Activated CD4-positive, alpha-beta T cell treated with anti-CD3 and anti-CD28 coated beads, Interleukin-2, amount 50 U/mL, for 1 hour (primary cell): ENCODE measurements at places on chromosomes 12 and 14.

- no peak for DNase-seq
Observed at GRCh38 chr14:20372796-20373195, 29.4 kb downstream of the PARP2 start.

- DNase-seq = no peak
Observed at GRCh38 chr14:34059037-34059924, 108.4 kb upstream of the EGLN3 start.

- no peak for DNase-seq
Observed at GRCh38 chr14:93716746-93717667, 71.3 kb downstream of the PRIMA1 start.

DNA sequence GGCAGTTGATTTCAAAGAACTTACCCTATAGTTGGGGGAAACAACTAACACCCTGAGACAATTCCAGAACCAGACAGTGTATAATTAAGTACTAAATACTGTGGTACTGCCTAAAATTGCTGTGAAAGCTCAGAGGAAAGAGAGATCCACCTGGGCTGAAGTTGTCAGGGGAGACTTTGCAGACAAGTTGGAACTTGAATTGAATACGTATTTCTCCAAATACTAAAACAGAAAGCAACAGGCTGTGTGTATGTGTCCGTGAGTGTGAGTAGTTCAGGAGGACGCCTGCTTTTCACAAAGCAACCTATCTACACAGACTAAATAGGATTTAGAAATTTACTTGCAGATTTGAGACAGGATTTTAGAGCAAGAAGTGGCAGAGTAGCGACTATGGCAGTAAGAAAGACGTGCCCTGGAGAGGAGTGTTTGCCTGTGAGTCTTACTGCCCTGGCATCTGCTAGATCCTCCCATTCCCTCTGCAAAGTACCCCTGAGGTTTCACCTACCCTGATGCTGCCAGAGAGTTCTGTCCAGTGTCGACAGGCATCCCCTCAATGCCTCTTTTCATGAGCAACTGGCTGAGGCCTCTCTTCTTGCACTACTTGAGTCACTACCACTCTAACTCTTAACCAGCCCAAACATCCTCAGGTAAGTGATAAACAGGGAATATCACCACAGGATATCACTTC, 37.4 kb upstream of the BMP4 start:
- no peak for DNase-seq

DNA sequence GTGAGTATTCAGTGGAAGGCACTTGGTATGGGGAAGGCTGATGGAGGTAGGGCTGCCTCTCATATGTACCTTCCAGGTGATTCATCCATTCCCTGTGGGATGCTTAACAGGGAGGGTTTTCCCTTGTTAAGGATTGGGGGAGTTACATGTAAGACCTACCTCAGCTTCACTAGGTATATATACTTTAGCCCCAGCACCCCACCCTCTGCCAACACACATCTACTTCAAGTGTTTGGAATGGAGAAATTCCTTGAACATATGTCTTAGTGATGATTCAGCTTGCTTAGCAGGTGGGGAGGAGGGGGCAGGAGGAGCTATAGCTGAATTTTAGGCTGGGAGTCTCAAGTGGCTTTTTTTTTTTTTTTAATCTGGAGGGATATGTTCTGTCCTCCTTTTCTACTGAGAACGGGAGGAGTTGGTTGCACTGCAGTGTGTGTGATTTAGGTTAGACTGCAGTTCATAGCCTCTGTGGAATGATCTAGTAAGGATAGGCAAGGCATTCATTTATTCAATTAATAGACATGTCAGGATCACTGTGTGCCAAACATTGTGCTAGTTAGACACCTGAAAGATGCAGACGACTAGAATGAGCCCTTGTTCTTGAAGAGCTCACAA, 1.7 kb downstream of the PIP4K2C start:
- DNase-seq = no peak

DNA sequence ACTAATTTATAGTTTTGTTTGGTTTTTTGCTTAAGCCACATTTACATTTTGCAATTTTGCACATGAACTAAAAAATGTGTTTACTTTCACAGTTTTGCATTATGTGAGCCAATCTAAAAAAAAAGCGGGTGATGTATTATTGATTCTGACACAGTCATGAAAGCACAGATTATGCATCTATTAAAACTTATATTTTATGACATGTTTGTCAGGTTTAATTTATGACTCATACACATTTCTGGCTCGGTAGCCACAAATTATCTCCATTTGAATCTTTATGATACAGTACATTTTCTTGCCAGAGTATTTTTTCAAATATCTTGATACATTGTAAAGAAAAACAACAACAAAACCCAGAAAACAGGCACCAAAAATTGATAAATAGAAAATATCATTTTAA, 280.4 kb upstream of the GRIP1 start:
- DNase-seq = no peak

DNA sequence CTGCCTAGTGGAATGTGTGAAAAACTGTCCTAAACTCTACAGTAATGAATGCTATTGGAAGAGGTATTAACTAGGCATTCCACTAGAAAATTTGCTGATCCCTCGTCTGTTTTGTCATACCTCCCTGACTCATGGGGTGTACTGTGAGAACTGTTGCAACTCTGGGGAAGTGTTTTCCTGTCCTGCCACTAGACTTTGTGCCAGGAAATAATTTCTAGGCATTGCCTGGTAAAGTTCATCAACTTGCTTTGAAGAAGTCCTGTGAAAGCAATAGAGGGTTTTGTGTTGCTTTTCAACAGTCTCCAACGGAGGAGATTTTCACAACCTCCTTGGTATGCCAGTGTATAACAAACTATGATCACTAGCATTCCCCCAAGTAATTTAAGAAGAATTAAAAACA, 139.9 kb downstream of the AKAP6 start:
- DNase-seq = no peak
